Amniotic stem cell (primary cell): ENCODE measurements at places on chromosomes 12 and 14.
A peak's percentile ranks its signal among the peaks of the same experiment; 100 is the strongest.

DNA sequence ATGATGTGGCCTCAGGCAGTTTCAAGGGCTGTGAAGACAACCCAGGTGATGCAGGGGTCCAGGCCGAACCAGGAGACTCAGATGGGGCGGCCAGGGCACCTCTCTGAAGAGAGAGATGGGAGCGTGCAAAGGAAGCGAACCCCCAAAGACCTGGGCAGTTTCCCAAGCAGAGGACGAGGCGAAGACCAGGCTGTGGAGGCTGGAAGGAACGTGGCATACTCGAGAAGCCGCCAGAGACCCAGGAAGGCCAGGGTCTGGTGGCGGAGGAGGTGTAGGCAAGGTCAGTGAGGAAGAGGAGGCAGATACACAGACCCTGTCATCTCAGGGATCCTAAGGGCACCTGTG, 24.7 kb downstream of the LTBP2 start:
- DNase-seq = no peak

- DNase-seq = no peak
These were observed 18.1 kb downstream of the ZBTB39 start for GRCh38 chr12:56988207-56988739.

DNA sequence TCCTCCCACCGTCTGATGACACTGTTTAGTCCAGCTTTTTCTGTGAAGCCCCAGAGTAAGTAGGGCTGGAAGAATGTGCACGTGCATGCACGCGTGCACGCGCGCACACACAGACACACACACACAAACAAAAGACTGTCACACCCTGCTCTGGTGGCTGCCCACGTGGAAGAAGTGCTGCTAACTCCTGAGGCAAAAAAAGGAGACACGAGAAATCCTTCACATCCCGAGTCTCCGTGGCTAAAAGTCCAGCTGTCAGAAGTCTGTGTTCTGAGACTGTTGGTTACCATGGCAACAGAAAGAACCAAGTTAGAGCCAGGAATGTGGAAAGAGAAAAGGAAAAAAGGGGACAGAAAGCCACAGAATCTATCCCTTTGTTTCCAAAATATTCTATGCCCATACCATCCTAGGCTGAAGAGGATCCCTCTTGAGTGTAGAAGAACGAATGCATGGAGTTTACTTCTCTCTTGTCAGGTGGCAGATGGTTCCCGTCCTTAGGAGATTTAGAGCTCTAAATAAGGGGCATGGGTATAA, 1.6 kb upstream of the C12orf71 start:
- no peak for DNase-seq

- DNase-seq = no peak
These were observed 438.9 kb upstream of the FAR2 start for GRCh38 chr12:28709986-28710685.

GRCh38 chr12:111108726-111109125, 188.3 kb upstream of the MYL2 start:
- DNase-seq = no peak

GRCh38 chr14:93285044-93285443, 47.8 kb downstream of the BTBD7 start:
- DNase-seq = no peak

DNA sequence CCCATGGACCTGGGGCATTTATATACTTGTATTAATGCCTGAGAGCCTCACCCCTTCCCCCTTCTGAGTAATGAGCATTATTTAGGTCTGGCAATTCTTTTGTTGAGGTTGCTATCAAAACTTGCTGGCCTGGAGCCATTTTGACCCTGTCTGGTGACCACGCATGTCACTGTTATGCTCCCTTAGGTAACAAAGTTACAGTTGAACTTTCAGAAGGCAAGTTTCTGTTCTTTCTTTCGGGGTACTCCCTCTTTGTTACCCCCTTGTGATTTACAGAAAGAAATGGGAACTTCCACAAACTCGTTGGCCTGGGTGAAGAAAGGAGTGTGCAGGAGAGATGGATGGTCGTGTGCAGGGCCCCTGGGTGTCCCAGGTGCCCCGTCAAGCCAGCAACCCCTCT, 305.4 kb downstream of the DPF3 start:
- DNase-seq = no peak

GRCh38 chr12:129109174-129110001, 256.1 kb downstream of the GLT1D1 start:
- DNase-seq = no peak

GRCh38 chr14:90714811-90715210, 101.4 kb downstream of the TTC7B start:
- DNase-seq = no peak

- peak; percentile 26 for DNase-seq
These were observed 22.0 kb downstream of the SLC25A21 start for GRCh38 chr14:37150414-37150813.

- DNase-seq = no peak
These were observed 35.8 kb downstream of the TRIP11 start for GRCh38 chr14:92004062-92004461.

- DNase-seq = no peak
These were observed 125.1 kb upstream of the GARIN6 start for GRCh38 chr12:99522456-99522855.

DNA sequence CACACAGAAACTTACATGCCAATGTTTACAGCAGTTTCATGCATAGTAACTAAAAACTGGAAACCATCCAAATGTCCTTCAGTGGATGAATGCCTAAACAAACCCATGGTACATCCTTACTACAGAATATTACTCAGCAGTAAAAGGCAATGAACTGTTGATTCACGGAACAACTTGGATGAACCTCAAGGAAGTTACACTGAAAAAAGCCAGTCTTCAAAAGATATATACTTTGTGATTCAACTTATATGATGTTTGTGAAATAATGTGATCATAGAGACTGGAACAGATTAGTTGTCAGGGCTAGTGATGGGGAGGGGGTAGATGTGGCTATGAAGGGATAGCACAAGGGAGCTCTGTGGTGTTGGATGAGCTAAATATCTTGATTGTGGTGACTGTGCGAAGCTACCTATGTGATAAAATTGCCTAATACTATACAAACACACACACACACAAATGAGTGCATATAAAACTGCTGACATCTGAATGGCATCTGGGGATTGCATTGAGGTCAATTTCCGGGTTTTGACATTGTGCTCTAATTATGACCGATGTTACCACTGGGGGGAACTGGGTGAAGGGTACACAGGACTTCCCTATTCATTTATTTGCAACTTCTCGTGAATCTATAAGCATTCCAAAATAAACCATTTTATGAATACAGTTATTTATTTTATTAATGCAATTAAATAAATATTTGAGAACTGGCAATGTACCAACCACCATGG, 94.3 kb downstream of the RIN3 start:
- peak; percentile 41 for DNase-seq

- no peak for DNase-seq
These were observed 993.2 kb downstream of the BCL11B start for GRCh38 chr14:98278800-98279199.

DNA sequence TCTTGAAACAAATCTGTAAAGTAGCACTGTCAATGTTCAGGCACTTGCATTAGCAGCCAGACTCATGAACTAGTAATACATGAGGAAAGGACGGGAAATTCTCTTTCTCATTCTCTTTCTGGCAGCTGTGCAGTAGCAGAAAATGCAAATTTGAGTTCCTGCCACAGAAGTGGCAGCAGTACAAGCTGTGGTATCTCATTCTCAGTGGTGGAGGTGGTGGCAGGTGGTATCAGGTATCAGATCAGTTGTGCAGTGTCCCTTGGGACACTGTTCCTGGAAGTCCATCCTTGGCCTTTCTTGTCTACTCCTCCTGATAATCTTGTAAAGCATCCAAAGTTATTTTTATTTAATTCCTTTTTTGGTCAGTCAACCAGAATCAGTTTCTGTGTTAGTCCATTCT, 103.0 kb downstream of the C12orf42 start:
- no peak for DNase-seq

DNA sequence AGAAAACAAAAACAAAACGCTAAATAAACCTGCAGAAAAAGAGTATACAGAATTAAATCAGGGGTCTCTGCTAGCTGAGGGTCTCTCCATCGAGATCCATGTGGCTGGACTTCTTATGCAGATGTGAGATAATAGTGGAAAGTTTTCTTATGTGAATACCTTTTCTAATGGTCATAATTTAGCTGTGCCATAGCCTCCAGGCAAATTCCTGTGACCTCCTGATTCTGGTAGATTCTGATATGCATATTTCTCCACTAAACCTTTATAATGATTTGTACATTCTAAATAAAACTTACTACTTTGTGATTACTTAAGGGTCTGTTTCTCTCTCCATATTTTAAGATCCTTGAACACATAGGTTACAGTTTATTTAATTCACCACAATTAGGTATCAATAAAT, 1002.6 kb downstream of the GALC start:
- DNase-seq = no peak

GRCh38 chr12:130127912-130128789, 34.1 kb upstream of the FZD10 start:
- DNase-seq = no peak

DNA sequence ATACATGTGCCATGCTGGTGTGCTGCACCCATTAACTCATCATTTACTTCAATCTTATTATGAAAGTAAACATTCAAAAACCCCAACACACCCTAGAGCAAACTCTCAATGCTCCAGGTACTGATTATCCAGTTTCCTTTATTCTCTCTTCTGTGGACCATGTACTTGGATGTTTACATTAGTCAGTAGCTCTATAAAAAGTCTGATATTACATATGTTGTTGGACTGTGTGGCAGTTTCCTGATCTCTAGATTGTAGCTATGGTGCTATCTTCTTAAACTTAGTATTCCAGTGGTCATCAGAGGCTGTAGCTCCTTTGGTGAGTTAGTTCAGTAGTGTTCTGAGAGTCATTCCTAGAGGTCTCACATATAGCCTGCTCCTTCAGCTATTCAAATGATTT, 25.1 kb upstream of the ITGA5 start:
- DNase-seq = no peak
